ENCODE measurements at places on chromosomes 11 and 22.

GRCh38 chr11:67648796-67649613, 1.5 kb downstream of the ACY3 start:
- DNase-seq = no peak

DNA sequence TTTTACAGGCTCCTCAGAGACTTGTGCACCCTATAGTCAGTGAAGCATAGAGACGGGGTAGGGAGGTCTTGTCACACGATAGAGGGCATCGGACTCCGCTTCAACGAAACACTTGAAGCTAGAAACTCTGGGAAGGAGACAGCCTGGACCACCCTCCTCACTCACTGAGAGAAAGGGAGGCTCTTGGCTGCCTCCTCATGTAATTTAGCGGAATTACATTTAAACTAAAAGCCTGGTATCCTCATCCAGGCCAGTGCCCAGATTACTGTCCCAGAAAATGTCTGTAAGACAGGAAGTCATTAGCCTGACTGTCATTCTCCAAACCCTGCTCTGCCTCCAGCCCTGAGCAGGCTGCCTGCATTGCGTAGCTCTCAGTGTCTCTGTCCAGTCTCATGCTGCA, 36.0 kb downstream of the TTLL1 start:
- no peak for DNase-seq

GRCh38 chr11:119237515-119237914, 31.4 kb downstream of the CBL start:
- DNase-seq = no peak

- DNase-seq = no peak
These were observed 31.6 kb upstream of the MPPED2 start for GRCh38 chr11:30617762-30618161.

GRCh38 chr11:2987881-2988861, 4.0 kb downstream of the NAP1L4 start:
- no peak for DNase-seq

GRCh38 chr11:102117472-102118113, 7.3 kb downstream of the YAP1 start:
- no peak for DNase-seq

DNA sequence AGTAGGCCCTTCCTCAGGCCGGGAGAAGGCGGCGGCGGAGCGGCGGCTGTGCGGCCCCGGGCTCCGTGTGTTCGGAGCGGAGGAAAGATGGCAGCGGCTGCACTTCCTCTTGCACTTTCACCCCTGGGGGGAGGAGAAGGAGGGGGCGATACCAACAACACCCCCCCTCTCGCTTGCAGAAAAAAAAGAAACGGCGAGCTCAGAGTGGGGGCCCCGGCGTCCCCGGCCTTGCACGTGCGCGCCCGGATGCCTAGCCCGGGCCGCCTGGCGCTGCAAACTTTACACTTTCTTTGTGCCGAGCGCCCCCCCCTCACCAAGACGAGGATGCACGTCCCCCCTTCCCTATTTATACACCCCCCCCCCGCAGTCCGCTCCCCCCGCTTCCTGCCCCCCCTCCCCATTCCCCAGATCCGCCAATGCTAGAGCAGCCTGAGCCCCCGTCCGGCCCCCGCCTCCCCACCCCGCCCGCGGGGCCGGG, at the start of gene PATZ1:
Gene PATZ1, minus strand, starts transcription at position 92 of the 478 bp plus-strand sequence. CDS start 744 bp downstream, outside the sequence.
- DNase-seq = peak; percentile 82

DNA sequence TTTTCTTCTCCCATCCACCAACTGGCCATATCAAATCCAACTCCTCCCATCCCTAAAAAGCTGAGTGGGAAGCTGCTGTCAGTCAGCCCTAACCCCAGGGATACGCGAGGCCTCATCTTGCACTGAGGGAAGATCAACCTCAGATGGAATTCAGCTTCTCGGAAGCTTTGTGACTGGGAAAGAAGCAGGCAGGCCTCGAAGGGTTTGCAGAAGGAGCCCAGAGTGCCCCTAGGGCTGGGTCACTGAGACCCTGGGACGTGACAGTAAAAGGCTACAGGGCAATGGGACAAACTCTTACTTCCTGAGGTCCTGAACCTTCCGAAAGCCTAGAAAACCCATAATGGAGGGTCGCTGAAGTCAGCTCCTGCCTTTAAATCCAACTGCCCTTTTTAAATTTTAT, 34.4 kb upstream of the NNMT start:
- DNase-seq = no peak

GRCh38 chr11:81497202-81497804, 1236.4 kb downstream of the FAM181B start:
- peak; percentile 25 for DNase-seq

DNA sequence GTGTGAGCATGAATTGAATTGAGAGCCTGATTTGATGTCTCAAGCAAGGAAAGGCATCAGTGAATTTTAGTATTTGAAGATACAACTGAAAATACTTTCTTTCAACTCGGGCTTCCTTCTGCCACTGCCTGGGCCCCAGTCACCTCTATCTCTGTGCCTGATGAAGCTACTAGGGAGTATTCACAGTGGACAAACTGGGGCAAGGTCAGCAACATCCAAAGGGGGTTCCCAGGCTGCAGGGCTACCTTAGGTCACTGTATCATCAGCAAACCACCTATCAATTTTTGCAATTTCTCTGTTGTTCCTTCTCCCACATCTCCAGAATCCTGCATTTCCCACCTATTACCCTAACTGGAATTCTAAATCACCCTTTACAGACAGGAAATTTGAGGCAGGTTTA, 10.2 kb downstream of the PRAME start:
- DNase-seq = no peak

- peak; percentile 47 for DNase-seq
These were observed 39.9 kb downstream of the MS4A2 start for GRCh38 chr11:60128376-60128775.

GRCh38 chr22:50282361-50283155, 12.4 kb upstream of the MAPK11 start:
- DNase-seq = no peak

DNA sequence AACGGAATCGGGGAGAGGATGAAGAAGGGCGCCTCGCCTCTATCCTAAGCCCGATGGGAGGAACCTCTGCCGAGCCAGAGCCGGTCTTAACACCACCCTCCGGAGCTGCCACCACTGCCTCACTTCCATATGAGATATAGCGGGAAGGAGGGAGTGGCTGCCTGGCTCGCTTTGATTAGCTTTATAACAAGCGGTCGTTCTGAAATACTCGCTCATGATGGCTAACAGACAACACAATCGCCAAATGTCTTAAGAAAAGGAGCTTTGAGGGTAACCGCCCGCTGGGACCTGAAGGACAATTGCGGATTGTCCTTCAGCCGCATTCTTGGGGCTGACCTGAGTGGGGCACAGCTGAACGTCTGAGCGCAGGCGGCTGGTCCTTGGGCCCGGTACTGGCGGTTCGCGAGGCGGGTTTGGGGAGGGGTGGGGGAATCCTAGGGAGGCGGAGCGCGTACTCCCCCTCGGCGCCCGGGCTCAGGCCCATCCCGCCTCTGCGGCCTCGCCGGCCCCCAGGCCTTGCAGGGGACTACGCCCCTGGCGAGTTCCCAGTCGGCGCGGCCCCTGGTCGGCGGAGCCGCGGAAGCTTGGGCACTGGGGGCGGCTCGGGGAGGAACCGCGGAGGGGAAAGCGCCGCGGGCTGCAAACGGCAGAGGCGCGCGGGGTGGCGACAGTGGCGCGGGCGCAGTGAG, at the start of gene PLAAT5:
Gene PLAAT5, minus strand, starts transcription at position 617 of the 689 bp plus-strand sequence. Its CDS starts 133 bp downstream, at position 484.
- DNase-seq = peak; percentile 71

DNA sequence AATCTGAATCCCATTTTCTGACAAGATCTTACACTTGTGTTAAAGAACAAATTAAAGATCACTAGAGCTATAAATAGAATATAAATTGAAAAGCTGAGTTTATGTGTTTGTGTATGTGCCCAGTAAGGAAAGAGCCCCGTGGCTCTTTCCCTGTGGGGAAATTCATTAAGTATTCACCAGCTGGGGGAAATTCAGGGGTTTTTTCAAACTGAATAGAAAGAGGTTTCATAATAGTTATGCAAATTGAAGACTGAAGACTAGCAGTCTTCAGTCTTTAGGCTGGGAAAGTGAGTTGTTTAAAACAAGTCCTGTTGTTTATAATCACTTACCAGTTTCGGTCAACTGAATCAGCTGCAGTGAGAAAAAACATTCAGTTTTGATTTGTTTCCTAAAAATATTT, 11.3 kb upstream of the MS4A7 start:
- DNase-seq = no peak

GRCh38 chr22:46038516-46039430, 61.8 kb upstream of the WNT7B start:
- no peak for DNase-seq

DNA sequence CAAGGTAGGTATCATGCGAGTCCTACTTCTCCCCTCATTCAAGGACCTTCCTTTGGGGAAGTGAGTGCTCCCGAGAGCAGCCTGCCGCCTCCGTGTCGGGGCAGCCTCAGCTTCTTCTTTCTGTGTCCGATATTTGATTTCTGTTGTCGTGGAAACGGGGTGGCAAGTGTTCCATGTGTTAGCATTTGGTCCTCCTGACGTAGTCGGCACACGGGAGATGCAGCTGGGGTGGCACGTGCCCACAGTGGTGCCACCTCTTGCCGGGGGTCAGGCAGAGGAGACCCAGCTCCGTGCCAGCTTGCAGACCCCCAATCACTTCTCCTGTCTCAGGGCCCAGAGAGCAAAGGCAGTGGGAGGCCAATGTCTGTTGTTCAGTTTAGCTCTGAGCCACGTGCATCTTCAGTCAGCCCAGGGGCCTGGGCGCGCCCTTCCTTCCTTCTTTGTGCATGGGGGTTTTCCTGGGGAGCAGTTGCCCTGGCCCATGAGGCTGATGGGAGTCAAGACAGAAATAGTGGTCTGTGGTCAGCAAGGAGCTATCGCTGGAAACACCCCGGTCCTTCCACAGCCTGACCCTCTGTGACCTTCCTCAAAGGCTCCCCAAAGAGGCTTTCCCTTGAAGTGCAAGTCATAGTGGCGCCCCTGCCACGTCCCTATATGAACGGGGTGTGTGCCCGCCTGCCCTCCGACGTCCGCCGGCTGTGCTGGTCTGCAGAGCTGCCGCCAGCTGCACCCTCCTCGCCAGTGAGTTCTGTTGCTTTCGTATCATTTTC, 44.5 kb downstream of the PARVB start:
- no peak for DNase-seq

DNA sequence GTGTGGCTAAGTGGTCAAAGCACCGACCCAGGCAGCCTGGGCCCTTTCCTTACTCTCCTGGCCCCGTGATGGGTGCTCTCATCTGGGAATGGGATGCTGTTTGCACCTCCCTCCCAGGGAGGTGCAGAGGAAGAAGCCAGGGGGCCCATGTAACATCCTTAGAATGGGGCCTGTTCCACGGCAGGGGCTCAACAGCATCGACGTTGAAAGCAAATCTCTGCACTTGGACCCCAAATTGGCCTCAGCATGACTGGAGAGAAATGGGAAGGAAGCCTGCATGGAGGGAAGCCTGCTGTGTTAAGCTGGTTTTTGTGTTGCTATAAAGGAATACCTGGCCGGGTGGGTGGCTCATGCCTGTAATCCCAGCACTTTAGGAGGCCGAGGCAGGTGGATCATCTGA, 1288.4 kb downstream of the TBC1D22A start:
- no peak for DNase-seq

- DNase-seq = no peak
These were observed 23.1 kb upstream of the GNB1L start for GRCh38 chr22:19877626-19878339.

DNA sequence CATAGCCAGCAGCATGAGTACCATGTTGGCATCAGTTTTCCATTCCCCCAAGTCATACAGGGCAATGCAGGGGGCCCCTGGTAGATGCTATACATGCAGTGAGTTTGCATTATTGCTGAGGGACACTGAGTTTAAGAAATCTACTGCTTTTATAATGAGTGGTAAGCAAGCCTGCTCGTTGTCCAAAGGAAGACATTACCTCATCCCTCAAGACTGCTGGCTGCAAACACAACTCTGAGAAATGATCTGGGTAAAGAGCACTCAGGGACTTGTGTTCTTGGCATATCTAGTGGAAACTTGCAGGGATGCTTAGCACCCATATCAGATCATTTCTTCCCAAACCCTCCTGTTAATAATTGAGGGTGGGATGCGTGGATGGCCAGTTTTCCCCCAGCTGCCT, 77.9 kb downstream of the CWC15 start:
- no peak for DNase-seq

- peak; percentile 84 for DNase-seq
These were observed 663 bp upstream of the BUD13 start for GRCh38 chr11:116773203-116774097.

DNA sequence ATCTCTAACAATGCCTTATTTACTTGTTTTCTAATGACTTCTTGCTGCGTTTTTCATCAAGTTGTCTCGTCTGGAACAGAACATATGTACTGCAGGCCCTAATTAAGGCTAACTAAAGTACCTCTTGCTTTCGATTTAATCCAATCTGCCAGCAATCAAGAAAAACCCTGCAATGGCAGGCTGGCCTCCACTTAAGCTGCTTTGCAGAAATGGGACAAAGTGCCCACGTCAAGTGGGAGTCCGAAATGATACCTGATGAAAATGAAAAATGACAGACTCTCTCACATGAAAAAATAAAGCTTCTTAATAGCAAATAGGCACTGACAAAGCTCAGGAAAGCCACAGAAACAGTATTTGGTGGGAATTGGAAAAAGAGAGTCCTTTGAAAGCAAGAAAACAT, 1454.7 kb downstream of the FAM181B start:
- DNase-seq = no peak

GRCh38 chr11:41716862-41717261, 257.4 kb upstream of the LRRC4C start:
- peak; percentile 17 for DNase-seq

- DNase-seq = peak; percentile 89
These were observed 464 bp upstream of the ANKRD13D start for GRCh38 chr11:67288452-67289225.

DNA sequence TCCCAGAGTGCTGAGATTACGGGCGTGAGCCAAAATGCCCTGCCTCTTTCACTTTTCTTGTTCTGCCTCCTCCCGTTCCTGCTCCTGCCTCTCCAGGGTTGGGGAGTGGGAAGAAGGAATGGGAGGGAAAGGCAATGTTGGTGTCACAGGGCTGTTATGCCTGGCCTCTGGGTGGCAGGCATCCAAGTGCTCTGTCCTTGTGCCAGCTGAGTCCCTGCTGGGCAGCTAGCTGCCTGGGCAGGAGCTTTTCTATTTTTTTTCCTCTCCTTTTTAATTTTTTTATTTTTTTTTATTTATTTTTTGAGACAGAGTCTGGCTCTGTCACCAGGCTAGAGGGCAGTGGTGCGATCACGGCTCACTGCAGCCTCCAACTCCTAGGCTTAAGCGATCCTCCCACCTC, 4.1 kb upstream of the SAC3D1 start:
- peak; percentile 84 for DNase-seq

DNA sequence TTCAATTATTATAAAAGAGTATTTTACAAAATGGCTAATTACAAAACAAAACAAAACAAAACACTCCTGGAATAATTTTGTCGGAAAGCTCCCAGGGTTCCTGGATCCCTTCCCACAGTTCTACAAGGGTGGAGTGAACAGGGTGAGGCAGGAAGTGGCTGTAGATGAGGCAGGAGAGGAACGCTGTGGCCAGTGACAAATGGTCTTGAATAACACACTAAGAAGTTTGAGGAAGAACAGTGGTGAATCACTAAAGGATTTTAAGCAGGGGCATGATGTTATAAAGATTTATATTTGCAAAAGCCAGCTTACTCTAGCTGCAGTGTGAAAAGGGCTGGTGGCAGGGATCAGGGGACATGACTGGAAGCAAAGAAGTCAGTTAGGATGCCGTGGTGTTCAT, 33.8 kb upstream of the APOA1 start:
- DNase-seq = no peak

All from testis (tissue), 5 donors.